ENCODE measurements at places on chromosomes 2 and 18.

GRCh38 chr2:5869936-5870335 is 177.8 kb downstream of the SOX11 start:
- no peak for DNase-seq

- DNase-seq: no peak
Measured at GRCh38 chr2:72136331-72136730, 11.3 kb downstream of the CYP26B1 start.

GRCh38 chr2:152174574-152174973 is 989 bp downstream of the STAM2 start:
- no peak for DNase-seq

GRCh38 chr2:183195397-183195796 is 71.2 kb downstream of the NUP35 start:
- no peak for DNase-seq

GRCh38 chr2:29755829-29756228 is 165.6 kb downstream of the ALK start:
- DNase-seq: no peak

DNA sequence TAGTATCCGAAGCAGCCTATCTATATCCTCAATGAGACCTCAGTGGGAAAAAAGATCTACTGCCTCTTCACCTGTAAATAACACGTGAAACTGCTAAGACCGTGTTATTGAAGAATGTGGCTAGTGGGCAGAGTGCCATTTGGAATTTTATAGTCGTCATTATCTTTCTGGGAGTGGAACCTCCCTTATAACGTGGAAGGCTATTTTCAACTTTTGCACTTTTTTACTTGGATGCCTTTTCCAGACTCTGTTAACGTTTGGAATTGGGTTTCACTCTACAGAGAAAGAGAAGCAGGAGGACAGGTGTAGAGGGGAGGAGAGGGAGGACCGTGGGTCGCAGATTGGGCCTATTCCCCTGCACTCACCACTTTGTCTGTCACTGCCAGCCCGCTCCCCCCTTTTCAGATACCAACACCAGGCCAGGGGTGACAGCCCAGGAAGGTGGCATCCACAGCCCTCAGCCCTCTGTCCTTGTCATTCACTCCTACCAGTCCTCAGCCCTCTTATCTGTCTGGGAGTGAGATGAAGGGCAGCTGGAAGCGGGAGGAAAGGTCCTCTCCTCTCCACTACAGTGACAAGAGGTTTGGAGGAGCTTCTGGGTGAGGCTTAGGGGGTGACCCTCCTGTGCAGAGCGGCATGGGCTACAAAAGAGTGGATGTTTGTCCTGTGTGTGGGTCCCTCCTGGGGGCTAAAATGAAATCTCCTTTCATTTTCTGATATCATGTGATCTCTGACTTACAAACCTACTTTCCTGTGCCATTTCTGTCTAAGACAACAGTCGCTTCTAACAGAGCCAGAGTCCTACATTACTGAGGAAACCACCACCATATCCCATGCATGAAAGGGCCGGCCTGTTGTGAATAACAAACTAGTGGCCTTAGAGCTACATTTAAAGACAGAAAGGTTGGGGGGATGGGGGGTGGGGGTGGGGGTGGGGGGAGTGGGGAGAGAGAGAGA is 23.9 kb upstream of the CEP68 start:
- DNase-seq: no peak

DNA sequence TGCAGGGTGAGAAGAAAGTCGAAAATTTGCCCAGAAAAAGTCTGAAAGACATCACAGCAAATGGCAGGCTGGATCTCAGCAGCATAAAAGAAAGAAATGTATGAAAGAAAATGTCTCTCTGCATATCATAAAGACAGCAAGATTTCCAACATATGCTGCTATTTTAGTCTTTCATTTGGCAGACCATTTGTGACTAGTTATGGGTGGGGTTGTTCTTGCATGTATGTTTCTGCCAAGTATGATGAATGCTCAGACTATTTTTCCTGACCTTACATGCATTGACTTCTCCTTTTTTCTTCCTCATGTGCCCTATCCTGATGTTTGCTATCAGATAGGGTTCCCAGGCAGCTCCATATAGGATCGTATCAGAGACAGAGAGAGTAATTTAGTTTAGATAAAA is 58.5 kb upstream of the PARD3B start:
- no peak for DNase-seq

GRCh38 chr2:134233728-134234136 is 20.1 kb upstream of the MGAT5 start:
- no peak for DNase-seq

- DNase-seq: peak; percentile 54
Measured at GRCh38 chr2:3264010-3264744, 113.4 kb downstream of the EIPR1 start.

GRCh38 chr2:209913786-209914345 is 88.6 kb upstream of the RPE start:
- no peak for DNase-seq

GRCh38 chr18:54675076-54675475 is 84.0 kb downstream of the DYNAP start:
- no peak for DNase-seq

DNA sequence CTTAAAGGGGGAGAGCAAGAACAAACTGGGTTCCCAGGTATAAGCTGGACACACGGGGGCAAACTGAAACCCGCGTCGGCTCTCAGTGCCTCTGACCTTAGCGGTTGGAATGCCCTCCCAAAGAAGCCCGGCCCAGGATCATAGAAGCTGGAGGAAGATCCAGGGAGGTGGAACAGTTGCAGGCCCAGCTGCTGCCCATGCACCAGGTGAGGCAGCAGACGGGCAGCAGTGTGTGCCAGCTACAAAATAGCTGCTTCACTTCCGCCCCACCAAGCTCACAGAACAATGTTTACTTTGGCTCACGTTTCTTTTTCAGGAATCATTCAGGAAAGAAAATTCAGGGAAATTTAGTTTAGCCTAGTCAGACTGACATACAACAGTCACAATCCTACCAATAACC is 3.9 kb upstream of the ERMN start:
- DNase-seq: no peak

GRCh38 chr18:63223837-63224236 is 95.7 kb downstream of the BCL2 start:
- no peak for DNase-seq

GRCh38 chr2:19299032-19299431 is 59.4 kb downstream of the OSR1 start:
- no peak for DNase-seq

DNA sequence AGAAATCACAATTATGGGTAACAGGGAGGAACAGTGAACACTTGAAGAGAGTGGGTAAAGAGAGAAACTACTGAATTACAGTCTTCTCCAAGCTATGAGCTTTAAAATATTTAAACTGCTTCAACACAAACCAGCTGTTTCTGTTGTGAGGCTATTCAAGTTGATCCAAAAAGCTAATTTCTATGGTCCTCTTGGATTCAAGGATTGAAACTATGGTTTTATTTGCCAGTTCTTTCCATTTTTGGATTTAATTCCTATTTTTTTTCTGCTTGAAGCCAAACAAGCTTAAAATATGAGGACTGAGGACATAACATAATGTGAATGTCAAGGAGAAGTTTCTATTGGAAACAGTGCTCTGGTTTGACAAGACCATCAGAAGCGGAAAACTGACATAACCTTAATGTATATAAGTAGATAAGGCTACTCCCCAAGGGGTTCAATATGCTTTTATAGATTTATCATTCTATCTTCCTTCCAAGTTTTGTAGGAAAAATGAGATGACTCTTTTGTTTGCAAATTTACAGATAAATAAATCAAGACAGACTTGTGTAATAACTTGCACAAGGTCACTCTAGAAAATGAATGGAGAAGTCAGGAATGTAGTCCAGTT is 60.7 kb upstream of the AQP4 start:
- no peak for DNase-seq

GRCh38 chr2:206230060-206230762 is 44.3 kb upstream of the ZDBF2 start:
- no peak for DNase-seq

All from NB4 (cell line).